ENCODE measurements at places on chromosomes 11 and 22. TPM values are rescaled to one million over a fixed set of nuclear protein-coding genes. Genes with fewer than 3 reads are reported as not detected.

DNA sequence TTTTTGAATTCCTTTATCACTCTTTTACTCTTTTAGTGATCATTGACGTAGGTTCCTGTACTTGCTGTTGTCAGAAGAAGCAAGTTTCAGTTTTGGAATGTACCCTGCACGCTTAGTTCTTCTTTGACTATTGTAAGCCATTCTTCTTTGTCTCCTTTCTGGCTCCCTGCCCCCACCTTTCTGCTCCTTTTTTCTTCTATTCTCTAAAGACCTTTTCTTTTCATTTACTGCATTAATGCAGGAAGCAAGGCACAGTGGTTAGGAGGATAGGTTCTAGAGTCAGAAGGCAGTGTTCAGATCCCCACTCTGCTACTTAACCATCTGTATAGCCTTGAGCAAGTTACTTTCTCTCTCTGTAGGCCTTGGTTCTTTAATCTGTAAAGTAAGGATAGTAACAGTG lies 33.7 kb upstream of the RAG2 start:
- no peak overlapping the region for H3K27ac ChIP-seq
- no peaks in the 10 kb centered on the region for H3K4me1 ChIP-seq
- no peaks in the 10 kb centered on the region for H3K36me3 ChIP-seq
- no peak overlapping the region for H3K4me3 ChIP-seq

- no peaks in the 10 kb centered on the region for H3K27me3 ChIP-seq
- DNase-seq = no peak
- no peak overlapping the region for H3K4me3 ChIP-seq
- H3K36me3 ChIP-seq = no peaks in the 10 kb centered on the region
Measured at GRCh38 chr11:69257838-69258658, 35.9 kb upstream of the MYEOV start.

DNA sequence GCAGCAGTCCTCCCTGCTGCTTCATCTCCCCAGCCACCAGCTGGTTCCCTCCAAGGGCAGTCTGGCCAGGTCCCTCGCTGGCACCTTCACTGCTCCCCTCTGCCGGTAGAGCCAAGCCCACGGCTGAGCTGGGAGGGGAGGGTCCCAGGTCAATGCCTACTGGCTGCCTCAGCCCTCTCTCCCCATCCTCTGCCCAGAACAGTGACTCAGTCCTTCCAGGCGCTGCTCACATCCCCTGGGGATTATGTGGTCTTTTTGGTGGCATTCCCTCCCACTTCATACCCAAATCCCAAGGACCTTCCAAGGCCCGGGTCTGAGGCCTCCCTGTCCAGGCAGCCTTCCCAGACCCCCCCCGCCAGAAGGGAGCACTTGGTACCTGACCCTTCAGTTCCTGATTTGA lies 44.9 kb downstream of the WNT7B start:
- H3K27ac ChIP-seq = no peak overlapping the region
- no peaks in the 10 kb centered on the region for H3K36me3 ChIP-seq
- peaks cover 4% of the 10 kb centered on the region for H3K27me3 ChIP-seq
- no peak overlapping the region for H3K4me3 ChIP-seq
- no peak for DNase-seq

GRK3 gene
- 6.5 TPM for total RNA-seq

ELMOD1 gene
- not detected for total RNA-seq

Measured in liver (tissue), 10 donors.